CD4-positive, alpha-beta T cell treated with Interleukin-17A for 1 hour (primary cell): ENCODE measurements at places on chromosomes 2 and 18.

- no peak for DNase-seq
Observed at GRCh38 chr2:214492152-214492551, 81.3 kb downstream of the VWC2L start.

- no peak for DNase-seq
Observed at GRCh38 chr18:58196164-58196563, 152.1 kb downstream of the NEDD4L start.

DNA sequence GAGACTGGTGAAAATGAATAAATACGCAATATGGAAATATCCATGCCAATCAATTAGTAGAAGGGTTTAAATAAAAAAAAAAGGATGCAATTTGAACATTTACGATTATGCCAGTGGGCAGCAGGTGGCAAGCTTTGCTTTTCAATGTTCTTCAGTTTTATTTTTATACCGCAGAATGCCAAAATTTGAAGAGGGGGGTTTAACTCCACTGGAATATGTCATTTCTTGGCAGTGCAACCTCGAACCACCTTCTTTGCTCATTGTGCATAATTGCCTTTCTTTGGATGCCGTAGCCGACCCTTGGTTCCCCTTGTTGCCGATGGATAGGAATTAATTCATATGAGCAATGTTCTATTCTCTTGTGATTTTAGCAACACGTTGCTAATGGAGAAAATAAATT lies 88.0 kb downstream of the LTBP1 start:
- no peak for DNase-seq

DNA sequence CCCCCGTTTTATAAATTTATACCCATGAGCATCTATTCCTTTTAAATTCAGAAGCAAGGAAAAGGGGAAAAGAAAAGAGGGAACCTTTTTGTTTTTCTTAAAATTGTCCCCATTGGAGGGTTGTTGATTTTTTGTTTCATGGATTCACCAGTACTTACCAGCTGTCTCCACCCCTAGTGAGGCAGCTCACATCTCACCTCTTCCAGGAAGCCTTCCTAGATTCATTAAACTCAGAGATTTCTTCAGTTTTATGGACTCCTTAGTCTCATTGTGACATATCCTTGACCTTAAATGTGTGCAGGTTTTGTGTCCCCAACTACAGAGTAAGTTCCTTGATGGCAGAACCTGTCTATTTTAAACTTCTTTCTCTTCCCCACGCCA lies 35.9 kb downstream of the EFR3B start:
- DNase-seq = no peak
